BJ (cell line): ENCODE measurements at places on chromosomes 1 and 21.

GRCh38 chr1:181061891-181062835 is 26.3 kb upstream of the IER5 start:
- no peak for DNase-seq

GRCh38 chr1:154006136-154006535 is 15.6 kb downstream of the RPS27 start:
- no peak for DNase-seq

DNA sequence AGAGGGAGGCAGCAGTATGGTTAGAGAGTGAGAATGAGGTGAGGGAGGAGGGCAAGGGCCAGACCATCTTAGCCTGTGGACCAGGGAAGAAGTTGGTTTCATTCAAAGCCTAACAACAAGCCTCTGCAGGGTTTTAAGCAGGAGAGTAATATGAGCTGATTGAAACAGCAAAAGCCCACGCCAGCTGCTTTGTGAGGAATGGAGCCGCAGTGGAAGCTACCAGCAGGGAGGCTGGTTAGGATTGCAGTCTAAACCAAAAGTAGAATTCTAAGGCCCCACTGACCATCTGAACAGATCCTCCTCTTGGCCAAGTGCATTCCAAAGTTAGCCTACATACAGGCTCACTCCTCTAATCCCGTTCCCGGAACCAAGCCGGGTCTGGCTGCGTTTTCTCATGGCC is 44.8 kb downstream of the OLFML3 start:
- no peak for DNase-seq

GRCh38 chr1:19333587-19334354 is 21.6 kb downstream of the SLC66A1 start:
- no peak for DNase-seq

- DNase-seq = no peak
Observed at GRCh38 chr21:22444990-22445389, 1446.8 kb downstream of the NCAM2 start.

GRCh38 chr1:148372731-148373130 is 110.4 kb downstream of the PPIAL4G start:
- DNase-seq = no peak

DNA sequence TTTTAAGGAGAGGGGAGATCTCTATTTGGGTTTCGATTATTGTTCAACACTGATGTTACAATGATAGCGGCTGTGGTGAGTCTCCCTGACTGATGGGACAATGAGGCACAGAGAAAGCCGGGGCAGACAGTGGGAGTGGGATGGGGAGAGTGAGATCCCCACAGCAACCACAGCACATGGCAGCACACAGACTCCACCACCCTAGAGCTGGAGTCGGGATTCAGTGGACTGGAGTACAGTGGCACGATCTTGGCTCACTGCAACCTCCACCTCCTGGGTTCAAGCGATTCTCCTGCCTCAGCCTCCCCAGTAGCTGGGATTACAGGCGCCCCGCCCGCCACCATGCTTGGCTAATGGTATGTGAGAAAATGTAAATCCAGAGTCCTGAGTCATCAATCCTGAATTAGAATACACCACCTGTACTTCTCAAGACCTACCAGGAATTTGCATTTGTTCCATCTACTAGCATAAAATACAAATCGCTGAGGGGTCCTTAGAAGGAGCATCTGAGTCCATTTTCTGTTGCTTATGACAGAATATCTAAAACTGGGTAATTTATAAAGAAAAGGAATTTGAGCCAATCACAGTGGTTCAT is 125.8 kb downstream of the TOMM20 start:
- no peak for DNase-seq

DNA sequence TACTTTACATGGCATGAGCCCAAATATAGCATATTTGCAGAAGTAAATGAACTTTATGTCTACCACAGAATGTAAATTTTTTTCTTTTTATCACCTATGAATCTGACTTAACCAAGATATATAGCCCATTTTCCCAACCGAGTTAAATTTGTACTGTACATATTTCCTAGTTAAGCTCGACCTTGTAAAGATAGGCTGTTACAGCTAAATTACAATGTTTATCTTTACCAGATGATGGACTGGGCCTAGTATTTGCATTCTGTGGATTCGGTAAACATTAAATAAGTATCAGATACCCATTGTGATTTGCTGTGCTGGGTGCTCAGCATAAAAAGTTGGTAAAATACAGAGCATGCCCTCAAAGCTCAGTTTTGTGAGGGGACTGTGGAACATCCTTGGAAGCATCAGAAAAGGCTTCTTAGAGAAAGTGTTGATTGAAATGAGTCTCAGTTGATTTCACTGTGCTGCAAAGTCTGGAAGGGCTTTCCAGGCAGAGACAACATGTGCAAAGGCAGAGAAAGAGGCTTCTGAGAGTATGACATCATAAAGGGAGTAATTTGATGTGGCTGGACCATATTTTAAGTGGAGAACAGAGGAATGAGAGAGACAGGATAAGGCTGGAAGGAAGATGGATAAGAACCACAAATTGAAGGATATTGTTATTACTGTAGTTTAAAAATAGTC is 27.4 kb downstream of the MORC3 start:
- no peak for DNase-seq

- DNase-seq = no peak
Observed at GRCh38 chr1:119366424-119366823, 2.2 kb upstream of the HAO2 start.

GRCh38 chr1:228867108-228867950 is 132.1 kb downstream of the RHOU start:
- DNase-seq = no peak

GRCh38 chr1:208475951-208476845 is 232.0 kb upstream of the PLXNA2 start:
- DNase-seq = no peak

DNA sequence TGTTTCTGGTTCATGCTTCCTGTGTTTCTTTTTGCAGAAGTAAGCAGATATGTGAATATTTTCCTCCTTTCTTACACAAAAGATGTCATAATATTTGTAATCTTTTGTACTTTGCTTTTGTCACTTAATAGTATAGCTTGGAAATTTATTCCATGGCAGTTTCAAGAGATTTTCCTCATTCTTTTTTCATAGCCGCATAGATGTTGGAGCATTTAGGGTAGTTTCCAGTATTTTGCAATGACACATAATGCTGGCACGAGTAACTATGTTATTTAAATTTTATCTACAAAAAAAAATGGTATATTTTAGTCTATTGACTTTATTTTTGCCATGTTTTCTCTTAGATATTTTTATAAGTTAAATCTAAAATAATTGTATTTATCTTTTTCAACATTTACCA is 40.7 kb downstream of the AGO3 start:
- DNase-seq = no peak

- no peak for DNase-seq
Observed at GRCh38 chr1:85022700-85023099, 25.6 kb downstream of the MCOLN3 start.

DNA sequence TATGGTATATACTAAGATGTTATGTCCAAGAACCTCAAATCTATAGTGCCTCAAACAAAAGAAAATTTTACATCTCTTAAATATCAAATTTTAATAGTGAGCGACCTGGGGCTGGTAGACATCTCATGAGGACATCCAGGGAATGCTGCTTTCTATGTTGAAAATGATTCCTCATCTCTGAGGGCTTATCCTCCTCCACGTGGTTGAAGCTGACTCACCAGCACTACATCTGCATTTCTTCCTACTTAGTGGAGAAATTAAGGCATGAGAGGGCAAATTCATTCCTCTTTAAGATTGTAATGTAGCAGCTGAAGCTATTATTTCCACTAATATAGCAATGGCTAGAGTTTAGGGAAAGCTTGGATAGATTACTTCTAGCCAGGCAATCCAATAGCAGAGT is 529.5 kb downstream of the COL11A1 start:
- DNase-seq = no peak

DNA sequence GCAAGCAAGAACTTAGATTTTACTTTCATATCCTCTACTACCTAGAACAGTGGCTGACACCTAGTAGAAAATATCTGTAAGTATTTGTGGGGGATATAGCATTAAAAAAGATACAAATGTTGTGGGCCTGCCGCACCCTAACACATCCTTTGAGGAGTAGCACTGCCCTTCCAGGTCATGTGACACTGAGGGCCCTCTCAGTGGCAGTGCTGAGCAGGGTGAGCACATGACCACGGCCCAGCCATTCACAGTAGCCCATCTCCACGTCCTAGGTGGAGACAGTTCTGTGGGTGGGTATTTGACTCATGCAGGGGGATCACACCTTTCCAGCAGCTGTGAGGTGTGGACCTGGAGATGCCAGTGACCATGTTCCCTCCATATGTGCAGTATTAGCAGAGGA is 108.9 kb downstream of the OMA1 start:
- no peak for DNase-seq
